ENCODE measurements at places on chromosomes 4 and X.
A peak's percentile ranks its signal among the peaks of the same experiment; 100 is the strongest.

GRCh38 chrX:136086521-136086920, 60.8 kb upstream of the FHL1 start:
- DNase-seq = no peak

- DNase-seq = no peak
These were observed 15.7 kb upstream of the PLCXD1 start for GRCh38 chrX:265502-265901.

GRCh38 chrX:101485212-101485949, at the start of gene ARMCX4:
TSS of gene ARMCX4 (plus strand) at chrX:101485456. CDS start at chrX:101488590, 3,134 bp downstream.
- peak; percentile 66 for DNase-seq

DNA sequence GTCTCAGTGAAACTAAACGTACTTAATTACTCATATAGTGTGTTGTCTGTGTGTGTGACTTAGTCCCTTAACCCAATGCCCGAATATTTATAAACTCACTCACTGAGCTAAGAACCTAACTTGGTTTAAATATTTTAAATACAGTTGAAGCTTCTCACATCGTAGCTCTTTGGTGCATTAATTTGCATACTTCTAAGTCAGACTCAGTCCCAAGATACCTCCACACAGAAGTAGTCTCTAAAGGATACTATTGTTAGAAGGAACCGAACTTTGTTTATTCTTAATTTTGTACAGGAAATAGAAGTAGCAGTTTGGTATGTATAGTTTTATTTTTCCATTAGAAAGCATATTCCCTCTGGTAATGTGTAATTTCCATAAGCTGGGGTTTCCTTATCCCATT, 54.0 kb upstream of the NKAP start:
- no peak for DNase-seq

DNA sequence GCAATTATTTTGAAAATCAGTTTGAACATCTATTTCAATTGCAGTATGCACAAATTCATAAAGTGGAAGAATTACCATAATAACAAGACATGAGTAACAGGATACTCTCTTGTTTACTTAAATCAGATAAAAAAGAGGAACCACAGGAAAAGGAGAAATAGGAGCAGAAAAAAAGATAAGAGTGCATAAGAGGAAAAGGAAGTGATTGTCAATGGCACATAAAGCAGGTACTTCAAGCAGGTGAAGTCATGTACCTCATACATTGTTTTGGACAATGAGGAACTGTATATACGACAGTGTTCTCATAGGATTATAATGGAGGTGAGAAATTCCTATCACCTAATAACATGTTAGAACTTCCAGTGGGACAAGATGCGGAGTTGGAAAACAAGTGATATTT, 334.5 kb upstream of the PCDH7 start:
- no peak for DNase-seq

DNA sequence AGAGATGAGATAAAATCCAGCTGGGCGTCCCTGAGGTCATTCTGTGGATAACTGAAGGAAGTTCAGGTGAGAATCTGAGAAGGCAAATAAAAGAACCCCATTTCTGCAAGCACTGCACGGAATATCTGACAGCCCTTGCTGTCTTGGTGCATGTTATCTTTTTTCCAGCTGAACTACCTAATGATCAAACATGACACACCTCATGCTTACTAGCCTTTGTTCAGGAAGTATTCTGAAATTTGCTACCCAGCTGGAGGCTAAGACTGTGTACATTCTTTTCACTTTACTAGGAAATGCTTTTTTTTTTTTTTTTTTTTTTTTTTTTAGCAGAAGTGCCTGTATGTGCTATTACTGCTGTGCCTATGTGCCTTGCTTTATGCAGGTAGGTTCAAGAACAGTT, 718.1 kb downstream of the SMARCA1 start:
- no peak for DNase-seq

All from globus pallidus (tissue), 1 donor.